ENCODE measurements at places on chromosomes 3 and 15.

- no peak for DNase-seq
These were observed 120.9 kb downstream of the SLC9A9 start for GRCh38 chr3:143727391-143727790.

GRCh38 chr3:41148901-41149300 is 50.4 kb upstream of the CTNNB1 start:
- DNase-seq = no peak

DNA sequence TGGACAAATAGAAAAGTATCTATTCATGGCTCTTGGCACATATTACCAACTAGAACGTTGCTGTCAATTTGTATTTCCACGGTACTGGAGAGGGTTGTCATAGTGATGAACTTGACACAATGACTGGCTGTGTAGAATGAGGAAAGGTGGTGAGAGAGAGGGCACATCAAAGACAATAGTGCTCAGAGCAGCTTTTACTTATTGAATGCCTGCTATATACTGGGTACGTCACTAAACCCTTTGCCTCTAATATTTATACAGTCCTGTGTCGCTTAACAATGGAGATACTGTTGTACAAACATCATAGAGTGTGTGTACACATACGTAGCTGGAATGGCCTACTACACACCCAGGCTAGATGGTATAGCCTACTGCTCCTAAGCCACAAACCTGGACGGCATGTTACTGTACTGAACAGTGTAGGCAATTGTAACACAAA is 8.3 kb downstream of the TMPRSS7 start:
- DNase-seq = no peak

- no peak for DNase-seq
These were observed 89.0 kb downstream of the ATP1B3 start for GRCh38 chr3:141965471-141965870.

DNA sequence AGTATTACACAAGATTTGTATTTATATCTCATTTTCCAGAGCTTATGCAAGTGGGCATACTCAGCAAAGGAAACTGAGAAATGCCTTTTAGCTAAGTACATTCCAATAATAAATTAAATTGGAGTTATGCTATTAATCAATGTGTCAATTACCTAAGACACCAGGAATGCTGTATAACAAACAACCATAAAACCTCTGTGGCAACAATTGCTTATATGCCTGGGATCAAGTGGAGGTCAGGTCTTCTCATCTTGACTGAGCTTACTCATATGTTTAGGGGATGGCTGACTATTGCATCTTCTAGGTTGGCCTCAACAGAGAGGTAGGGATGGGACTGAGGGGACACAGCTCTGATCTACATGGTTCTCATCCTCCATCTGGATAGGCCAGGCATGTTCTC is 30.7 kb downstream of the CD200R1L start:
- DNase-seq = peak; percentile 30

- no peak for DNase-seq
These were observed 847.8 kb downstream of the SI start for GRCh38 chr3:164230385-164231094.

GRCh38 chr3:40179016-40179415 is 130.5 kb upstream of the EIF1B start:
- peak; percentile 14 for DNase-seq

GRCh38 chr15:43194795-43195194 is 9.6 kb downstream of the CCNDBP1 start:
- no peak for DNase-seq

DNA sequence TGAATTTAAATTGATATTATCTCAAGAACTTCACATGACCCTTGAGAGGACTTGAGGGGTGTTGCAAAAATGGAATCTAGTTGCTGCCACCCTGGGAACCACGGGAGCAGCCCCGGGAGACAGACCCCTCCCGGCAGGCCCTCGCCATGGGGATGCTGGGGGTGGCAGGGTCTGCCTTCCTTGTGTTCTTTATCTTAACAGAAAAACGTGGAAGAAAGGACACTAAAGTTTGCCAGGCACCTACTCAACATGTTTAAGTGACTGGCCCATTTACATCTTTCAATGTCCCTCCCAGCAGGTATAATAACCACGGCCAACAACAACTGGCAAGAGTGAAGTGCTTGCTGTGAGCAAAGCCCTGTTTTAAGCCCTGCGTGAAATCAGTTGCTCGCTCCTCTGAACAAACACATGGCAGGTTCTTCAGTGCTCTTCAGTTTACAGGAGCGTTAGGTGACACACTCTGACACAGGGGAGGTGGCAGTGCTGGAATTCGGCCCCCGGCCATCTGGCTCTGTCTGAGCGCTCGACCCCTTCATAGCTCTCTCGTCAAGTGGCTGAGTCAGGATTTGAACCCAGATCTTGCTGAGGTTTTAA is 112.5 kb downstream of the ASB7 start:
- no peak for DNase-seq

- no peak for DNase-seq
These were observed 230.4 kb upstream of the CHRM5 start for GRCh38 chr15:33737687-33738601.

GRCh38 chr3:38140326-38141172 is 2.1 kb downstream of the MYD88 start:
- DNase-seq = no peak

- DNase-seq = no peak
These were observed 2.6 kb downstream of the TIMMDC1 start for GRCh38 chr3:119500901-119501300.

GRCh38 chr15:36458411-36458810 is 121.0 kb upstream of the CDIN1 start:
- DNase-seq = no peak

All from GM04503 (cell line).